DMS79 treated with DMSO at 0.1 percent for 48 hours (cell line): ENCODE measurements at places on chromosomes 11 and 22.

DNA sequence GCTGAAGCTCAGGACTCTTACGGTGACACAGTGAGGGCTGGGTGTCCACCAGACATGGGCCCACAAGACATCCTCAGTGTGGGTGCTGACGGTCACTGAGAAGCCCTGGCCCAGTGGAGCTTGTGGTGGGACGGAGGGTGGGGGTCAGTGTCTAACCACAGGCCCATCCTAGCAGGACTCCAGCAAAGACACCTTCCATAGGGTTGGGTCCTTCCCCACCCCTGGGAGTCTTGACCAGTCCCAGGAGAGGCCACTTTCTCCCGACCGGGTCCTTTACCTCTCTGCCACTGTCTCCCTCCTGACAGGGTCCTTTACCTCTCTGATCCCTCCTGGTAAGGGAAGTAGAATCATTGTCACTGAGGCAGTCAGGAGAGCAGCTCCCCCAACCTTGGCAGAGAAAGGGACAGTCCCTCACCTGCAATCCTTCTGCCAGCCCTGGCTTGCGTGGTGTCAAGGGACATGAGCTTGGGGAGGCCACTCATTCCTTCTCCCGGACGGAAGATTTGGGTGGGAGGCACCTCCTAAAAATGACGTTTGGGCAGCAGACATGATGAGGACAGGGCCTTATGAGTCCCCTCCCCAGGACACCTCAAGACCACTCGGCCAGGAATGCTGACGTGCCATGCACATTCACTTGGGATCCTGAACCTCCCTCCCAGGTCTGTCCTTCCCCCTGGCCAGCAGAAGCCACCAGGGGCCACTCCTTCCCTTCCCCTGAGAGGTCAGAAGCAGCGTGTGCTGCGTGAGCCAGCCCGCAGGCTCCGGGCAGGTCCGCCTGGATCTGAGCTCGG, 91.5 kb upstream of the FGF3 start:
- DNase-seq, result no peak

DNA sequence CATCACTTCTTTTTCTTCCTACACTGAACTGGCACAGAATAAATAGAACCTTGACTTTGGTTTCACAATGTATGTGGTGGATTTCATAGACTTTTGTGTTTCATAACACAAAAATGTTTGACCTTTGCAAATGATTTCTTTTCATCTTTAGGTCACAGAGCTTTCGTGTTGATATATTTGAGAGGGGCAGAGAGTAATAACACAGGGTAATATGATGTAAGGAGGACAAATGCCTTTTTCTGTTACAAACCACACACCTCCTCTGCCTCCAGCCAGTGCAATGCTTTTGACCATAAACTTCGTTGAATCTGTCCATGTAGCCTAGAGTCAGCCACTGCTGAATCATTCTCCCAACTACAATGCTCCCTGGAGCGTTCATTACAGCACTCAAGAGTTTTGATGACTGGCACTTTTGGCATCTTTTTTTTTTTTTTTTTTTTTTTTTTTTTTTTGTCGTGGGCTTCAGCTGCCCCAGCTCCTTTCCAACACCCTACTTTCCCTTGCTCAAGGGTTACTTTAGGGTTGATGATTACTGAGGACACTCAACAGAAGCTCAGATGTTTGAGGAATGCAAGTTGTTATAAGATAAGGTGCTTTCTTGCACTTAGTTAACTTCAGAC, 11.4 kb upstream of the CAT start:
- DNase-seq, result peak; percentile 38

GRCh38 chr11:102318469-102318868, 1.2 kb downstream of the BIRC3 start:
- no peak for DNase-seq

DNA sequence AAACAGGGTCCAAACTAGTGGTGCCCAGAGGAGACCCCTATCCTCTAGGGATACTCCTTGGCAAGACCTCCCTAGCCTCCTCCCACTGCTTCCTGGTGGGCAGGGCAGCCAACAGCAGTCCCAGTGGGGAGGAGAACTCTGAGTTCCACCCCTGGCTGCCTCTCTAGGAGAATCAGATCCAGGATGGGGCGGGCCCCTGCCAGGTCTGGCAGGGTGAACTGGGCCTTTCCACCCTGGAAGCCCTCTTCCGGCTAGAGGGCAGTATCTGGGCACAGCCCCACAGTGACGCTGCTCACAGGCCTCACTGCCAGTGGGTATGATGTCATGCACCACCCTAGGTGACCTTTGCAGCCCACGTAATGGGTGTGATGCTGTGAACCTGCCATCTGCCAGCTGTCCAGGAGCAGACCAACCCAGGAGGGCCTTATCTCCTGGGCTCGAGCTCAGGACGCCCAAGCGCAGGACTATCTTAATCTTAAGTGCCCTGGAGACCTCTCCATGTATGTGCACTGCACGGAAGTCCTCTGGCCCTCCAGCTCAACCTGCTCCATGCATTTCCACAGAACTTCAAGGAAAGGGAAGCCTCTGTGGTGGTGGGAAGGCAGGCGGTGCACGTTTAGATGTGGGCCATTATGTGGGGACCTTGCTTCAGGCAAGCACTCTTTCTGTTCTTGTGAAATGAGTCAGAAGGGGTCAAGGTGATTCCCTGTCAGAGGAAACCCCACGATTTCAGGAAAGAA, 31.8 kb upstream of the FCHSD2 start:
- no peak for DNase-seq

- peak; percentile 75 for DNase-seq
These were observed 39.6 kb downstream of the BCR start for GRCh38 chr22:23219822-23220484.

GRCh38 chr11:85974122-85974521, 94.8 kb downstream of the PICALM start:
- no peak for DNase-seq

DNA sequence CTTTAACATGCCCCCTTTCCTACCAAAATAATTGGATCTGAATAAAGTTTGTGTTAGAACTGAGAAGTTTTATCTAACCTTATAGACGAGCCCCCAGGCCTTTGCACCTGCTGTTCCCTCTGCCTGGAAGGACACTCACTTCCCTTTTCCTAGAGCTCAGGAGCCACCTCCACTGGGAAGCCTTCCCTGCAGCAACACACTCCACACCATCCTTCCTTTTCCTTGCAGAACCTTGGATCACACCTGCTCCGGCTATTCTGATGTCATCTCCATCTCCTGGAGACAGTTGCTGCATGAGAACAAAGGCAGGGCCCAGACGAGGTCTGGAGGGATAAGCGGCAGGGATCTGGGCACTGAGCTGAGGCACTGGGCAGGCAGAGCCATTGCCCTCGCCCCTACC, 22.6 kb upstream of the MYOD1 start:
- no peak for DNase-seq

DNA sequence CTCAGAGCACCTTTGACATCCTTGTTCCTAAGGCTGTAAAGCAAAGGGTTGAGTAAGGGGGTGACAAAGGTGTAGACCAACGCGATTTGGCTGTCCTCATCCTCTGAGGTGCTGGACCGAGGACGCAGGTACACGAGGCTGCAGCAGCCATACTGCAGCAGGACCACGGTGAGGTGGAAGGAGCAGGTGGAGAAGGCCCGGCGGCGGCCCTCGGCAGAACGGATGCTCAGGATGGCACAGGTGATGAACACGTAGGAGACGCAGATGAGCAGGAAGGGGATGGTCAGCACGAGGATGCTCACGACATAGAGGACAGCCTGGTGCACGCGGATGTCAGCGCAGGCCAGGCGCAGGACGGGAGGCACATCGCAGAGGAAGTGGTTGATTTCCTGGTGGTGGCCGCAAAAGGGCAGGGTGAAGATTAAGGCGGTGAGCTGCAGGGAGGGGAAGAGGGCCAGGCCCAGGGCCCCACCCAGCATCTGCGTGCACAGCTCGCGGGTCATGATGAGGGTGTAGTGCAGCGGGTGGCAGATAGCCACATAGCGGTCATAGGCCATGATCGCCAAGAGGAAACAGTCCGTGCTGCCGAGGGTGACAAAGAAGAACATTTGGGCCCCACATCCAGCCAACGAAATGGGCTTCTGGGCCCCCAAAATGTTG, 632 bp downstream of the OR10Q1 start:
- DNase-seq, result no peak

- DNase-seq, result no peak
These were observed 68.7 kb upstream of the WNT7B start for GRCh38 chr22:46045459-46046298.

DNA sequence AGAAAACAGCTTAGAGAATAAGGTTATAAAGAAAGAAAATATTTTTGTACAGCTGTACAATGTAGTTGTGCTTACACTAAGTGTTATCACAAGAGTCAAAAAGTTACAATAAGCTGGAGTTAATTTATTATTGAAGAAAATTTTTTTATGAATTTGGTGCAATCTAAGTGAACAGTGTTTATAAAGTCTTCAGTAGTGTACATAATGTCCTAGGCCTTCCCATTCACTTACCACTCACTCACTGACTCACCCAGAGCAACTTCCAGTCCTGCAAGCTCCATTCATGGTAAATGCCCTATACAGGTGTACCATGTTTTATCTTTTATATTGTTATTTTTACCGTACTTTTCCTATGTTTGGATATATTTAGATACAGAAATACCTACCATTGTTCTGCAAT, 34.7 kb downstream of the GDPD4 start:
- no peak for DNase-seq

DNA sequence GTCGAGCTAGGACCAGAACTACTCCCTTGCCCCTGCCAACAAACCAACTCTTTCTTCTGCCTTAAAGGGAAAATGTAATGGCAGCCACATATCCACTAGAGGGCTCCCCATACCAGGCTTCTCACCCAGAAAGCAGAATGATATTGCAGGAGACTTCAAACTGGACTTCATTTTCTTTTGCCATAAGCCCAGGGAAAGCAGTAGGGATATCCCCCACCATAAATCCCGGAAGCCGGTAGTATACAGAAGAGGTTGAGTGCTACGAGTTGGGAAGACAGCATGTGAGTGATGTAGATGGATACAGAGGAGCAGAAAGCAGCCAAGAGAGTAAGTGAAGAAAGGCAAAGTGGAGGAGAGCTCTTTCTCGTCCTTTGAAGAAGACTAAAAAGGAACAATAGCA, 12.1 kb downstream of the PLAAT5 start:
- peak; percentile 74 for DNase-seq

- DNase-seq, result no peak
These were observed 1900.7 kb upstream of the RAG2 start for GRCh38 chr11:38498721-38499120.

DNA sequence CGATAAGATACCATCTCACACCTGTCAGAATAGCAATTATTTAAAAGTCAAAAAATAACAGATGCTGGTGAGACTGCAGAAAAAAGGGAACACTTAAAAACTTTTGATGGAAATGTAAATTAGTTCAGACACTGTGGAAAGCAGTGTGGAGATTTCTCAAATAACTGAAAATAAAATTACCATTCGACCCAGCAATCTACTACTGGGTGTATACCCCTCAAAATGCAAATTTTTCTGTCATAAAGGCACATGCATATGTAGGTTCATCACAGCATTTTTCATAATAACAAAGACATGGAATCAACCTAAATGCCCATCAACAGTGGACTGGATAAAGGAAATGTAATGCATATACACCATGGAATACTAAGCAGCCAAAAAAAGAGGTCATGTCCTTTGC, 10.5 kb downstream of the SLC22A9 start:
- DNase-seq, result no peak

- no peak for DNase-seq
These were observed 121.5 kb upstream of the B3GAT1 start for GRCh38 chr11:134533511-134533910.

DNA sequence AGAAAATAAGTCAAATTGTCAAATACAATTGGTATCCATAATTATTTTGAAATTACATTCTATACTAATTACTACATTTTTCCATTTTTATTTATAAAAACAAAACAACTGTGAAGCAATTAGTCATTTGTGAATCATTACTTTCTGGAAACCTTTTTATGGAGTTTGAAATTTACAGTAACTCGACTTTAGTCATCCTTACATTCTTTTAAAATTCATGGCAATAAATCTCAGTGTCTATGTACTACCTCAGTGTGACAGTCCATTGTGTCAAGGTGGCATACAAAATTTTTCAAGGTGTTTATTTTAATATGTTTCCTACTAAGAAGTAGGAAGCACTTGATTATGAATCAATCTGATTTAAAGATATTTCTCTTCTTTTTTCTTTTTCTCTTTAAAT, 1949.4 kb upstream of the RAG2 start:
- DNase-seq, result no peak

DNA sequence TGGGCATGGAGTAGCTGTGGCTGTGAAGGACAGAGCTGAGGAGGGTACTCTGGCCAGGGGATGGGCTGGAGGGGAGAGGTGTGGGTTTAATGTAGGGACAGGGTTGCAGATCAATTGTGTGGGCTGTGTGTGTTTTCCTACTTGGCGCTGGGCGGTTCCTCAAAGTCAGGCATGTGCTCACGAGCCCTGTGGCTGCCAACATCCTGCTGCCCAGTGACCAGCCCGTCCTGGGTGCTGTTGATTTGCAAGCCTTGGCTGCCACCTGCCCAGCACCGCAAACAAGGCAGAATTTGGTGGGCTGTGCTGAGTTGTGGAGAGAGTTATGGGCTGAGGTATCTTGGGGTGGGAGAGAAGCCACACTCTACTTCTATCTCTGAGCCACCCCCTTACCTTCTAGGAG, 69.2 kb downstream of the SCN3B start:
- DNase-seq, result no peak

DNA sequence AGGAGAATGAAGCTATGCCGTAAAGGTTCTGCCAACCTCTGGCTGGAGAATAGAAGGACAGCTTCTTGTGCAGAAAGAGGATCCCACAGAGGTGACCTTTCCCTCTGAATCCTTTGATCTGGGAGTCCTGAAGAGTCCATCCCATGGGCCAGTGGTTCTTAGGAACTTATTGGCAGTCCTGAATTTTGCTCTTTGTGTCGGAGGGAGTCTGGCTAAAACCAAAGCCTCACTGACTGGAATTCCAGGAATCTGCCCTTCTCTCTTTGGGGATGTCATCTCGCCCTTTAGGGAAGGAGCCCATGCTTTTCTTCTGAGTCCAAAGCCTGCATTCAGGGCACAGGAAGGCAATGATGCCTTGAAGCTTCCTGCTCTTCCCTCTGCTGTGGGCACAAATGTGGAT, 45.5 kb downstream of the PKNOX2 start:
- DNase-seq, result no peak

DNA sequence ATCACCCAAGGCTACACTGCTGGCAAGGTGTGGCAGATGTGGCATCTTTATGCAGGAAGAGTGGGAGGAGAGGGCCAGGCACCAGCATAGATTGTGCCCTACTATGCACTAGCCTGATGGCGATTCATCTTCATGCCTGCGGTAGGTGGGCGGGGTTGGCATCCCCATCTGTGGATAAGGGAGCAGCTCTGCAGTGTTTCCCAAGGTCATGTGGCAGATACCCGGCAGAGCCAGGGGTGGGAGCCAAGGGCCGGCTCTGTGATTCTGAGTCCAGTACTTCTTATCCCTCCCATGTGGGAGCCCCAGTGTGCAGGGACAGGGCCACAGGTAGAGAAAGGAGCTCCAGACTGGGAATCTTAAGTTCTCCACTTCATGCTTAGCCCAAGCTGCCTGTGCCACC, 20.0 kb downstream of the CD82 start:
- DNase-seq, result no peak

DNA sequence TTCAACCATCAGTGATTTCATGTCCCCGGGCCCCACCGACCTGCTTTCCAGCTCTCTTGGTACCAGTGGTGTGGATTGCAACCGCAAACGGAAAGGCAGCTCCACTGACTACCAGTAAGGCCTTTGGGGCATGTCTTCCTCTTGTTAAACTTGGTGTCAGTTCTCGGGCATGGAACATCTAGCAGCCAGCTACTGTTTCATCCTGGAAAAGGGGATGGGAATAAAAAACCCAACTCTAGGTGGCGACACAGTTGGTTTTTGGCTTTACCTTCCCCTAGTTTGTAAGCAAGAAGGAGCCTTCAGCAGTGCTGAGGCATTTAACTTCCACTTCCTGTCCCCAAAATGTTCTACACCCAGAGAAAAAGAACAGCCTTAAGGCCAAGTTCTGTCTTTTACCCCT, 76.7 kb downstream of the BMAL1 start:
- no peak for DNase-seq

- DNase-seq, result no peak
These were observed 427.3 kb downstream of the TENM4 start for GRCh38 chr11:79013509-79013908.
